ENCODE measurements at places on chromosomes 7 and 10.

GRCh38 chr10:27366769-27367168 is 126.2 kb upstream of the ACBD5 start:
- DNase-seq, result no peak

- DNase-seq, result no peak
Measured at GRCh38 chr7:18496341-18496700, 772 bp downstream of the HDAC9 start.

DNA sequence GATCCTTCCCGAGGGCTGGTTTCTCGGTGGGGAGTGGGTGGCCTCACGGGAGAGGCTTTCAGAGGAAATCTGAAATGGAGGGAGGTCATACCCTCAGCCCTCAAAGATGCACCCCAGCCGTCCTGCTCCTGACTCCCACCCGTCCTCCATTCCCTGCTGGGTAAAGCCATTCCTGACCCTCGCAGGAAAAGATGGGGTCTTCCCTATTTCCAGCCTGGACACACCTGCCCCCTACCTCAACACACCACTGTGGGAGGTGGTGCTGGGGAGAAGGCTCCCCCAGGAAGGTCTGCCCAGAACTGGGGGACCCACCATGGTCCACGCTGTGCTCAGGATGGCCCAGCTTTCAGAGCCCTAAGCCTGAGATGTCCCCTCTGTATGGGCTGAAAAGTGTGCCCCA is 86.9 kb downstream of the CHST15 start:
- no peak for DNase-seq

- no peak for DNase-seq
Measured at GRCh38 chr10:88473989-88474883, 108.9 kb downstream of the RNLS start.

DNA sequence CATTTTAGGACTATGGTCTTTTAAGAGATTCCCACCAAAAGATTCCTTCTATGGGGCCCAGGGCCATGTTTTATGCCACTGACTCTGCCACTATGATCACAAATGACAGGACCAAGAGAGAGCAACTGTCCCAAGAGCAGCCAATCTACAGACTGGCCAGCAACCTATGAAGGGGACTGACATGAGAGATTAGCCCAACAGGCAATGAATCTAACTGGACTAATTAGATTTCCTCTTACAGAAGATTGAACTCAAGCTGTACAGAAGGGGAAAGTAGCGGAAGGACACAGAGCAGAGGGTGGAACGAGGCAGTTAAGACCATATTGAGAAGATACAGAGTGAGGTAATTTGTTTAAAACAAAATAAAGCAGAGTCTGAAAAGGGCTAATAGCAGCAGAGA is 25.8 kb downstream of the ZNF800 start:
- DNase-seq, result no peak

- DNase-seq, result no peak
Measured at GRCh38 chr7:42880392-42880791, 31.5 kb downstream of the C7orf25 start.

DNA sequence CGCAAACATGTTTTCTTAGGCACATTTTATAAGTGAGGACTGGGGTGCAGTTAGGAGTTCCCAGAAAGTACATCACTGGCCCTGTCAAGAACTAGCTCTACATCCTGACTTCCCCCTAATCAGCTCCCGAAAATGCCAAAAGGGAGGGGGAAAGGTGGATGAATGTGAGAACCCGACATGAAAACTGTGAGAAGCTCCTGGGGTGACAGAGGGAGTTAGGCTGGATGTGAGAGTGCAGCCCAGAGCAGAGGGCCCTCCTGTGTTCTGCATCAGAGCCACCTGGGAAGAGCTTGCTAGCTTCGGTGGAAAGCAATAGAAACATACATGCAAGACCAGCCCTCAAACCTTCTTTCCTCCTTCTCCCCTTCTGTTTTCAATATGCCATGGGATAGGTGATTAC is 30.5 kb upstream of the SEM1 start:
- no peak for DNase-seq

- DNase-seq, result no peak
Measured at GRCh38 chr10:52479567-52479966, 165.5 kb downstream of the DKK1 start.

- no peak for DNase-seq
Measured at GRCh38 chr7:95479992-95480624, 5.6 kb upstream of the ASB4 start.

GRCh38 chr7:22488643-22489462 is 11.1 kb downstream of the STEAP1B start:
- peak; percentile 44 for DNase-seq

Data from fibroblast of skin of left quadriceps (primary cell).